CD4-positive, alpha-beta memory T cell (primary cell): ENCODE measurements at places on chromosomes 4 and X. TPM values are rescaled to one million over a fixed set of nuclear protein-coding genes. Genes with fewer than 3 reads are reported as not detected.

DNA sequence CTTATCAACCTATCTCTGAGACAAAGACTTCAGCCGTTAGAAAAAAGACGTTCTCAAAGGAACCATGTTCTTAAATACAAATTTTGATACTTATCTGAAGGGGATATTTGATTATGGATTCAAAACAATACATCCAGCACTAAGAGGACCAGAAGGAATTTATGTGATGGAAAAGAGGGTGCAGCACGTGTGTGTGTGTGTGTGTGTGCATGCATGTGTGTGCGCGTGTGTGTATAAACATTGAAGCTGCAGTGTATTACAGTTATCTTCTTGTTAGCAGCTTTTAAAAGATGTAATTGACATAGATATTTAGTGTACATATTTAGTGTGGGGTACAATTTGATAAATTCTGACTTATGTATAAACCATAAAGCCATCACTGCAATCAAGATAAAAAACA, 44.9 kb downstream of the ANK2 start:
- no peak for DNase-seq

HMX1 gene
- not detected for total RNA-seq

PASD1 gene
- not detected for total RNA-seq

DNA sequence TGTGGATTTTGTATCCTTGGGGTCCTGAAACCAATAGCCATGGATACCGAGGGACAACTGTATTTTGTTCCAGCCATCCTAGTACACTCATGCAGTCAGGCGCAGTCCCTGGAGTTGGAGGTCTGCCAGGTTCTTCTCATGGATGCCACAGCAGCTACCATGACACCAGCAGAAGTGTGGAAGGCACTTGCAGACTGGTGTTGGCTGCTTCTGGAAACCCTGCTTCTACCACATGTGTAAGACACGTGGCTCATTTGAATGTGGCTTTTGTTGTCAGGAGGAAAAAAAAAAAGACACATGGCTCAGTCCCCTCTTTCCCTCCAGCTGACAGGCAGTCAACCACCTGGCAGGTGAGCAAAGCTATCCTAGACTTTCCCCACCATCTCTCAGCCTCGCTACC, 19.4 kb downstream of the DRD5 start:
- no peak for DNase-seq

SYTL5 gene
- total RNA-seq = not detected

- DNase-seq = no peak
These were observed 551.5 kb upstream of the PITX2 start for GRCh38 chr4:111174331-111174730.

- DNase-seq = no peak
These were observed 42.5 kb downstream of the MAMLD1 start for GRCh38 chrX:150405576-150405975.

GRCh38 chr4:8701126-8702019, 108.8 kb downstream of the CPZ start:
- no peak for DNase-seq

GRCh38 chr4:42633605-42634388, 23.1 kb downstream of the ATP8A1 start:
- DNase-seq = no peak

GAGE1 gene
- total RNA-seq = not detected

PPEF1 gene
- not detected for total RNA-seq

CDKL2 gene
- 0.39 TPM for total RNA-seq

CAPN6 gene
- not detected for total RNA-seq

- DNase-seq = no peak
These were observed 110.4 kb downstream of the FRAS1 start for GRCh38 chr4:78167510-78167909.

DNA sequence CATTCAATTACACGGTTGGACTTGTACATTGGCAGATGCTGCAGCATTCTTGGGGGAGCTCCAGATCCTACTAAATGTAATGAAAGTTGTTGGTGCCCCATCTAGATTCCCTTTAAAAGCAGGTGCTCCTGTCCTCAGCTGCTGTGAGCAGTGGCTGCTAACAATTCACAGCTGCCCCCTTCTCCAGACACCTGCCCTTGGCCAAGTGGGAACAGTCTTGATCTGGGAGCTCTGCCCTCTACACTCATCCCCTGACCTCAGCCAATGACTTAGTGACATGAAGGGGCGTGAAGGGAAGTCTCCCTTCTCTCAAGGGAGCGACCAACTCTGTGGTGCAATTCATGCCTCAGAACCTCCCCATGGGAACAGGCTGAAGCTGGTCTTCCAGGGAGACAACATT, 125.7 kb downstream of the EIF4E start:
- DNase-seq = no peak

GRCh38 chrX:75230296-75230695, 43.6 kb upstream of the UPRT start:
- DNase-seq = no peak

DNA sequence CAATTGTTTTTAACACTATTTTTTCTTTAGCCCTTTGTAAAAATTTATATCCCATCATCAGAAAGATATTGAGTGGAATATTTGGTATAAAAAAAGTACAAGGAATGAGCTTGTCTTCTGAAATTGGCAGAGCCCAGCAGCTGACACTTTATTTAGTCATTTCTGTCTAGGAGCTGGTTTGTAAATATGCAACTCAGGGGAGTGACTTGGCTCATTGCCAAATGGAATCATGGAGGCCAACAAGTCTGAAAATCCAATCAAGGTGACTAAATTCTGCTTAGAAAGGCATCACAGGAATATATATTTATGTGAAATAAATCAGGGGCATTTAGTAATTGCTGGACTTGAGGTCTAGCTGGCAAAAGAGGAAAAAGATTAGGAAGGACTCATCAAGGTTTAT, 74.4 kb downstream of the OTC start:
- DNase-seq = no peak

TAF7L gene
- total RNA-seq = not detected

DNA sequence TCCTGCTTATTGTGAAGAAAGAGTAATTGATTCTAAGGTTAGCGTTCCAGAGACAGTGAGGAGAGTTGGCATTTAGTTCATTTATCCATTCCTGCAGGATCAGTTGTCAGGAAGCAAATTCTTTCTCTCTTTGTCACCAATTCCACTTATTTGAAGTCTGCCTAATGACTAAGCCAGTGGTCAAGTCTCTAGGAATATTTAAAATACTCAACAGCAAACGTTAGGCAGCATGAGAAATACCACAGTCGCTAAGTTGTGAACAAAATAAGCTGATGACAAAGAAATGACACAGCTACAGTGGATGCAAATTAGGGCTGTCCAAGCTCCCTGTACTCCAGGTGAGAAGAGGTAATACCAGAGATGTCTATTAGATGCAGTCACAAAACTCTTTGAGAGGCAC, 6.6 kb upstream of the MAGEB17 start:
- DNase-seq = no peak

DNA sequence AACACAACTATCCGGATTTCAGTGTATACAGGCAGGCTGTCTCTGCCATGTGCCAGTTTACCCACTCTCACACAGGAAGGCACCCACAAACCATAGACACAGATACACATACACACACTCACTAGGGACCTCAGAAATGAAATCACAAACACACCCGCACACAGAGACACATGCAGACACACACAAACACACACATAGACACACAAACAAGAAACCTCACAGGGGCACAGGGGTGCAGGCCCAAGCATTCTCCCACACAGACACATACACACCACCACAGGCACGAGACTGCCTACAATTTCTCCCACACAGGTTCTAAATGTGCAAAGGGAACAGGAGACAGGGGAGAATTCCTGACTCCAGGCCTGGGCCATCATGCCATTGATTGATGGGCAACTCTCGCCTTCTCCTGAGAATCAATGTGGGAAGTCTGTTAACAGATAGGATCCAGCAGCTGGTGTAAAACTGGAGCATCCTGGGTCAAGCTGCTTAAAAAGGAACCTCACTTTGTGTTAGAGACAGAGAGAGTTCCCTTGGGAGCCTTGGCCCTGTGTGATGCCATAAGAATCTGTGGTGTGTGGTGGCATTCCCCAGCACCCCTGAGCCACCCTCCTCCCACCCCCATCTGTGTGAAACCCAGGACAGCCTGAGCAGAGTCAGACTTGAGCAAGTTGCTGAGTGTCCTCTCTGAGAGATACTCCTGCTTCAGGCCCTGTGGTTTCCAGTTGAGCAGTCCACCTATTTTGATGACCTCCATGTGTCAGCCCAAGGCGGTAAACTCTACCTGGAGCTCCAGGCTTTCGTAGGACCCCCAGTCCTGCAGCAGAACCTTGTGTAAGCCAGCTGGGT, 33.9 kb downstream of the NBDY start:
- DNase-seq = no peak

DNA sequence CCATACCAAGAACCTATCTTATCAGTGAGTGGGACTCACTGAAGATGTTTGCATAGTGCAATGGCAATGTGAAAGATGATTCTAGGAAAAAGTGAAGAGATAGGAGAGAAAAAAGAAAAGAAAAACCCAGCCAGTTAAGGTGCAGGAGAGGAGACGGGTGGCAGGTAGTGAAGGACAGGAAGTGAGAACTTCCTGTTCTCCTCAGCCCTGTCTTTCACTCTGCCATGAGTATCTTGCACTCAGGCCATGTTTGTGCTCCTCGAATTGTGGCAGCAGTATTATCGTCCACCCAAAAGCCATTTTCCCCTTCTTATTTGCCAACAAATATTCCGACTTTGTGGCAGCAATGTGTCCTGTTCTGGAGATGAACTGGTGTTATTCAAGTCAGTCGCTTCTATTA, 8.6 kb upstream of the ENPEP start:
- no peak for DNase-seq

DNA sequence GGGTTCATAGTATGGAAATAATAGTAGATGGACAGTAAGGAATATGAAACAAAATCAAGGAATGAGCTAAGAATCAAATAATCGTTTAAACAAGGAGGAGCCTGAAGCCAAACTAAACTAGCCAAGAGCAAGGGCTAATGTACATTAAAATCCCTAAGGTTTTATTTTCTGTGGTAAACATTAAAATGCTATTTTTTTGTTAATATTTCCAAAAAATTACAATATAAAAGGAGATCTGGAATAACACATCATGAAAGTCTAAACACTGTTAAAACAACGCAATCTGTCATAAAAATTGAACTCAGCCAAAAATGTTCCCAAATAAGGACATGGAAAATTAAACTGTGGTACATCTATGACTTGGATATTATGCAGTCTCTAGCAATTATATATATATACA, 188.2 kb downstream of the RNF150 start:
- DNase-seq = no peak

PLXNB3 gene
- not detected for total RNA-seq

GRCh38 chrX:20637351-20637750, 370.6 kb upstream of the RPS6KA3 start:
- DNase-seq = no peak

GRCh38 chr4:147247579-147247978, 233.3 kb upstream of the EDNRA start:
- DNase-seq = no peak

GYPE gene
- total RNA-seq = 0.58 TPM

- DNase-seq = no peak
These were observed 119.7 kb downstream of the SHOX start for GRCh38 chrX:750263-750662.

DNA sequence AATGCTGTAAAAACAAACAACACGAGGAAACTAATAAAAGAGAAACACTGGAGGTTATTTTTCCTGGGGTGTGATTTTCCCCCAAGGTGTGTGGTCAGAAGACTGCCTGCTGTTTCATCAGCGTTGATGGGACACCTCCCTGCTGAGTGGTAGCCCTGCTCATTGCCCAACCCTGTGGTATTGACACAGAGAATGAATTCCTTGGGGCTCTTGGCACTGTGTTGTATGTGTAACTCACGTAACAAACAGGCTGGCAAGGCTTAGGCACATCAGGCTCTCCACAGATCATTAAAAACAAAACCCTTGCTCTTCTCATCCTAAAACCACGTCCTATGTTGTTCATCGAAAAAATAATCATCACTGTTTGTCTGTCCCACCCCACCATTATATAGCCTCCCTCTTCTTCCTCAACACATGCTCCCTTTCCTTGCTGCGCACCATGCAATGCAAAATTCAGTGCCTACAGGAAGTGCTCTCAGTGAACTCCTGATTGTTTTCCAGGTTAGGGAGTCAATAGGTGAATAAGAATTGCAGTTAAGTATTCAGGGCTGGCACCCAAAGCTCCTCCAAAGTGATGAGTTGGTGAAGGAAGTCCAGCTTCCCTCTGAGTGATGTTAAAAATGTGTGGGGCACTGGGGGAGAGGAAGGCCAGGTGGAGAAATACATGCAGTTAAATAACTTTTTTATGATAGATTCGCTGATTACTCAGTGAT, 11.4 kb upstream of the PUDP start:
- DNase-seq = no peak

AREG gene
- 0.44 TPM for total RNA-seq

DNA sequence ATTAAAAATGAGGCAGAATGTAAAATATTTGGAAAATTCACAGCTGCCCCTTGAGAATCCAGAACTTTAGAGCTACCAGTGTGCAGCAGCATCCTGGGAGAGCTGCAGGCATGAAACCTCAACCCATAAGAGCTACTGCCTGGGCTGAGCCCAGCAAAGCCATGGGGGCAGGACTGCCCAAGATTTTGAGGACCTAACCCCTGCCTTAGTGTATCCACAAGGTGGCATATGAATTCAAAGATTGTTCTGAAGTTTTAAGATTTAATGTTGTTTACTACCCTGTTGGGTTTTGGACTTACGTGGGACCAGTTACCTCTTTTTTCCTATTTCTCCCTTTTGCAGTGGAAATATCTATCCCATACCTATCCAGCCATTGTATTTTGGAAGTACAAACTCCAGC, 26.4 kb downstream of the CASP6 start:
- no peak for DNase-seq

DNA sequence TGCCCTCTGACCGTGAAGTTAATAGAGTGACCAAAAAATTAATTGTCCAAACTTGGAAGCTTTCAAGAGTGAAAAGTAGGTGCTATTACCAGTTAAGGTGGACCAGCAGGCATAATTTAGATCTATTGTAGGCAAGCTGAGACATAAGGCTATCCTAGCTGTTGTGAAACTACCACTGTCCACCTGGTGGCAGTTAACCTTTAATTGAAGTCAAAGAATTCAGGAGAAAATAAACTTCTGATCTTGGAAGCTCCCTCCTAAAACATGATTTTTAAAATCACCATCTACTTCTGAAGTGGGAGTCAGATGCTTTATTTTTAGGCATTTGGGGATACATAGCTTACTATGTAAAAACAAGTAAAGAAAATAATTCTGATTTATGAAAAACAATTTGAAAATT, 636.3 kb upstream of the HTR2C start:
- DNase-seq = no peak

DNA sequence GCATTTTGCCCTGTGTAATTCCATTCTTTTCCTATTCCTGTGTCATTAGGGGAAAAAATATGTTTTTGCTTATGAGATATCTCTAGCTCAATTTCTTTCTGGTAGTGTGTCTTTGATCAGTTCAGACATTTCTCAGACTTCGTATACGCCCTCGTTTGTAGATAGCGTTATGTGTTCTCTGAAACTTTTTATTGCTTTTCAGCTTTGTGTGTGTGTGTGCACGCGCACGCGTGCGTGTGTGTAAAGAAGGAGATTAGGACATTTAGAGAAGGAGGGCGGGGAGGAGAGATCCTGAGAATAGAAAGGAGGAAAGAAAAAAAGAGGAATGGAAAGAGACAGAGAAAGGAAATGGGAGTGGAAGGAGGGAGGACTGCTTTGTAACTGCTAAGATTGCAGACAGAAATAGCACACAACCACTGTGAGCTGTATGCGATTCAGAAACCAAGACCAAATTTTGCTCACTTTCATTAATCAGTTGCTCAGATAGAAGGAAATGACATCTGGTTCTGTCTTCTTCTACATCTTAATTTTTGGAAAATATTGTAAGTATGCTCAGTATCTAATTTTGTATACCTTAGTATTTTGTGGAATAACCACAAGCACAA, at the start of gene RXFP1:
Gene RXFP1 (plus strand): TSS at position 399 of the 605 bp plus-strand sequence. CDS start 95 bp downstream, at position 494.
- DNase-seq = no peak
